ENCODE measurements at places on chromosomes 7 and 10. TPM values are rescaled to one million over a fixed set of nuclear protein-coding genes. Genes with fewer than 3 reads are reported as not detected.

DNA sequence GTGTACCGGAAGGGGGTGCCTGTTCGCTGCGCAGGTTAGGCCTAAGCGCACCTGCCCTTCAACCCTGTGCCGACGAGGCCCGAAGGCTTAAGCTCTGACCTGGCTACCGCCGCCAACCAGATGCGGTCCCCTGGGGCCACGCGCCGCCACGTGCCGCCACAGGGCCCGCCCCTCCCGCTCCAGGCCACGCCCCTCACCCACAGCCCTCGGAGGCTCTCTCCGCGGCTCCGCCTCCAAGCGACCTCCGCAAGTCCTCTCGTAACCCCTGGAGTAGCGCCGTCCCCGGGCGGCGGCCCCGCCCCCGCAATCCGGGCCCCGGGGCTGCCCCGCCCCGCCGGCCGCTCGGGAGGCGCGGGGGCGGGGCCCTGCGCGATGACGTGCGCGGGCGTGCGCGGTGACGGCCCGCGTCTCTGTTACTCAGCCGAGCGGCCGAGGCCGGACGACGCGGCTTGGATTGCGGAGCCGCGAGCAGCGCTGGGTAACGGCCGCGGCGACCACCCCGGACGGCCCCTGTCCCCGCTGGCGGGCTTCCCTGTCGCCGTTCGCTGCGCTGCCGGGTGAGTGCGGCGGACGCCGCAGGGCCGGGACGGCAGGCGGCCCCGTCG, at the start of gene MAPK8:
Gene MAPK8 (plus strand): TSS at position 413 of the 605 bp plus-strand sequence. CDS start 94,984 bp downstream, outside the sequence.
- peak within 1 kb of the TSS; percentile 38 for H3K27ac ChIP-seq
- no peaks in the 10 kb centered on the region for H3K36me3 ChIP-seq
- H3K4me3 ChIP-seq: peak within 1 kb of the TSS; percentile 68
- H3K27me3 ChIP-seq: peaks cover 1% of the 10 kb centered on the region
- DNase-seq: peak; percentile 95

DNA sequence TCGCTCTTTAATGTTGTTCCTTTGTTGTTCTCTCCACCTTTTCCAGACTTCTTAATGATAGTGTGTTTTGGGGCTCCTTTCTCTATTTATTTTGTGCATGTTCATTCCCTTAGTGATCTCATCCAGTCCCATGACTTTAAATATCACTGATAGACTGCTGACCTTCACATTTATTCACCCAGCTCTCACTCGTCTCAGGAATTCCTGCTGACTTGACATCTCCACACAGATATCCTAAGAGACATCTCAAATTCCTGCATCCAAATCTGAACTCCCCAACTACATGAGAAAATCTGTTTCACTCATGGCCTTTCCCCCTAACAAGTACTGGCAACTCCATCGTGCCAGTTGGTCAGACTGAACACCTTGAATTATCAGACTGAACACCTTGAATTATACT, 111.2 kb downstream of the CTTNBP2 start:
- no peak overlapping the region for H3K27ac ChIP-seq
- DNase-seq: no peak
- H3K36me3 ChIP-seq: no peaks in the 10 kb centered on the region
- peaks cover 4% of the 10 kb centered on the region for H3K4me1 ChIP-seq

- no peak overlapping the region for H3K27ac ChIP-seq
- no peak overlapping the region for H3K4me3 ChIP-seq
- H3K4me1 ChIP-seq: peaks cover 12% of the 10 kb centered on the region
- no peak for DNase-seq
- peaks cover 34% of the 10 kb centered on the region for H3K36me3 ChIP-seq
These were observed 73.8 kb downstream of the PRPF18 start for GRCh38 chr10:13660551-13660920.

GRCh38 chr10:81978238-81978637, 103.2 kb downstream of the NRG3 start:
- no peak overlapping the region for H3K4me3 ChIP-seq
- DNase-seq: no peak
- H3K27ac ChIP-seq: no peak overlapping the region

SLK gene
- 30.8 TPM for total RNA-seq

GPR15LG gene
- total RNA-seq: not detected

TRIM50 gene
- total RNA-seq: not detected
